ENCODE measurements at places on chromosomes 3 and 15.

- DNase-seq: no peak
These were observed 3.4 kb upstream of the SEMA3B start for GRCh38 chr3:50265571-50265970.

- no peak for DNase-seq
These were observed 46.1 kb downstream of the LRRC3B start for GRCh38 chr3:26668696-26669095.

DNA sequence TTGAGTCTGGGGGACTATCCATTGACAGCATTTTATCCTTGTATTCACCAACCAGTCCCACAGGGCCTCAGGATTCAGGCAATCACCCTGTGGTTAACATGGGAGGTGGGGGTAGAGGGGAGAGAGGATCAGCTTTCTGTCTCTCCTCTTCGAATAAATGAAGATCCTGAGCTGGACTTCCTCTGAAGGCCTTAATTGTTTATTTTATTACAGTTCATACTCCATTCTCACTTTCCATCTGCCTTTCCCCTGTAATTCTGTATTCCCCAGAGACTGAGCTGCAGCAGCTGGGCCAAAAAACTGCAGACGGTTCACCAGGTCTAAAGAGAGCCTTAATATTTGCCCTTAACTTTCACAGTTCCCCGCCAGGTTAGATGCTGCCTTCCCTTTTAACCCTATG, 11.9 kb downstream of the TAGLN3 start:
- no peak for DNase-seq

DNA sequence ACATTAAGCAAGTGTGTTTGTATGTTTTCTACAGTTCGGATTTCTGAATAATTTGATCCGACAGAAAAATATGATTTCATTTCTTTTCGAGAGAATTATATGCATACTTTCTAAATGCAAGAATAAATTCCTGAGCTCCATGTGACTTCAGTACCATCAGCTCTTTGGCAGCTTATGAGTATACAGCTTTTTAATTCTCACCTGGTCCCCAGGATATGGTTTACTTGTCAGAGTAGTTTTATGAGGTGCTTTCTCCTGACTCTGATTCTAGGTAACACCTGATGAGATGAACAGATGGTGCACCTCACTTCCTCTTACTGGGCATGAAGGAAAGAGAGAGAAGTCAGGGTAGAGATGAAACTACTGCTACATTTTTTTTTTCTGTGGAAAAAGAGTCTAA, 3.1 kb downstream of the HGD start:
- DNase-seq: no peak

- DNase-seq: no peak
These were observed 312.3 kb upstream of the CNTN6 start for GRCh38 chr3:780505-780904.

- DNase-seq: peak; percentile 3
These were observed 445.2 kb downstream of the SQOR start for GRCh38 chr15:46080016-46080415.

DNA sequence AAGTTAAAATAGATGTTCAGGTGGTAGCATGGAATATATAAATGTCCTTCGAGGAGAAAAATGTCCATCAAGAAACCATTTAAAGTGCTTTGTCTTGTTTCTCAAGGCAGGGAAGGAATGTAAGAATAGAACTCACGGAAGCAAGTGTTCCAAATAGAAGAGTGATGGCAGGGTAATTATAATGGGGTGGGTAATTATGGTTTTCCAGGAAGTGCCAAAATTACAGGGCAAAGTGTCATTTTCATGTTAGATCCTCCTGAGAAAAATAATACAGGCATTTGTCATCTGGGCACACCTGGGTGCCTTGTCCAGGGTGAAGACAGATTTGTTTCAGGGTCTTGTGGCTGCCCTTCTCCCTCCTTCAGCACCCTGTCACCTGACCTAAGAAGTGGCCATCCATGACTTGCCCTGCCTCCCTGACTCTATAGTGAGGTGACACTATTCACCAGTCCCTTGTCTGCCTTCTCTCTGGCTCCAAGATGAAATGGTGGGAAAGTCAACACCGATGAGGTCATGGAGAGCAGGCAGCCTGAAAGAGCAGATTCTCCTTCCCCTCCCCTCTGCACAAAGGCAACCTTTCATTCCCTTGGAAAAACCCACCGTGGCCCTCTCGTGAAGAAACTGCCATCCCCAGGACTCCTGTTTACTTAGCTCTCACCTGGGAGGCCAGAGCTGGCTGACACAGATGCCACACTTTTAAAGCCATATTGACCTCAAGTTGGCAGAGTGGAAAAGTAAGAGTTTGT, 45.1 kb upstream of the AMOTL2 start:
- DNase-seq: no peak

DNA sequence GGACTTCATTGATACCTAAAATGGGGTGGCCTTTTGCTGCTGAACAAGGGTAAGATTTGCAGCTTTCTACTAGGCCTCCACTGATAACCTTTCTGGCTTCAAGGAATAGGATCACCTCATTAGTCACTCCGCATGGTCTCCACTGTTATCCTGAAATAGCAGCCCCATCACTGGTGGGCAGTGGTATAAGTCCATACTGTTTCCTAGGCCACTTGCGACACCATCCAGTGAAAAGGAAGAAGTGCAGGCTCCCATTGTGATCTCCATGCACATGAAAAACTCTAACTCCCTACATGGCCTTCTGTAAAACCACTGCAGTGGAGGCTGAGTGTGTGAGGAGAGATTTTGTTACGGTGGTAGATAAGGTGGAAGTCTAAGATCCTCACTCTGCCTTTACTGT, 1455.9 kb downstream of the SI start:
- no peak for DNase-seq

DNA sequence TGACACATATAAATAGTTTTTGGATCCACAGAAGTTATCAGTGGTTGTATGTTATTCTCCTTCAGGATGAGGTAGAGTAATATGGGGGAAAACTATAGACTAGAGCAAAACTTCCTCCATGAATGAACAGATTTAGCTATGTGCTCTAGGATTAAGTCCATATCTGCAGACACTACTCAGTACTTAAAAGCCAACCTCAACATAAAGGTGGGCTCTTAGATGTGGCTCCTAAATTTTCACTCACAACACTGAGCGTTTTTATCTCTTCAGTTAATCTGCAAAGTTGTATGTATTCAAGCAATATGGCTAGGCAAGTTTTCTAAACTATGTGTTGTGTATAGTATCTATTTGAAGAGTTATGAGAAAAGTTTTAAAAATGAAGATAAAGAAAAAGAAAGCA, 147.0 kb upstream of the SLITRK3 start:
- no peak for DNase-seq

DNA sequence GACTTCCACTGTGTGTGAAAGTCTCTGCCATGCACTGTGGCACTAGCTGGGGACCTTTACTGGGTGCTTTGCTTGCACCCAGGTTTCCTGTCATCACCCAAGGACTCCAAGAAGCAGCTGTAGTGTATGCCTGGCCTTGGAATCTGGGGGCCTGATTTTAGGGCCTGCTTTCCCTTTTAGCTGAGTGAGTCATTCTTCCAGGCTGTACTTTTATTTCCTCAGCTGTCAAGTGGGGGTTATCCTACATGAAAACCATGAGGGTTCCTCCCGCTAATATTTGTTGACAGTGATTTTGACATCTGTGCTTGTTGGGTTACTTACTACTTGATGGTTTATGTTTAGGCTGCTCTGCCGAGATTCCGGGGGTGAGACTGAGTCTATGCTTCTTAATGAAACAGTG, 18.5 kb downstream of the GORASP1 start:
- no peak for DNase-seq

GRCh38 chr3:116716490-116716889, 6.9 kb downstream of the TUSC7 start:
- no peak for DNase-seq

DNA sequence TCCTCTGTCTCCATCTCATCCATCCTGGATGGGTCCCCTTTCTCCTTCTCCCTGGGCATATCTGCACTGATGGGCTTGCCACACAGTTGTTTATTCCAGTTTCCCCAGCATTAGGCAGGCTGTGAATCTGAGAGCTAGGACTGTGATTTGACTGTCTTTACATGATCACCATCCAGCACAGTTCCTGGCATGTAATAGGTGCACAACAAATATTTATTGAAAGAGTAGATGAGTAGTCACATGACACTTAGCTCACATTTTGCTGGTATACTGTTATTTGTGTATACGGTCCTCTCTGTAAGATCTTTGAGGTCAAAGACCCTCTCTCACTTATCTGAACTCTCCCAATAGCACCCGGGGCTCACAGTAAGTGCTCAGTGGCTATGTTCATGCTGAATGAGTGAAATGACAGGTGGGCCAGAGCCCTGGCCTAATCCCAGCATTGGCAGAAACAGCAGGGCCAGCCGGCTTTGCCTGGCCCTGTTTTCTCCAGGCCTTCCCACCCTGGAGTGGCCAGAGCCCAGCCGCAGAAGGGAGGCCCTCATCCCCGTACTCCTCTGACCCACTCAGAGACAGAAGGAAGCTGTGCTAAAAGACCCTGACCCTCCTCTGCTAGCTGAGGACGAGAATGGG, 16.2 kb upstream of the BAHD1 start:
- no peak for DNase-seq

- no peak for DNase-seq
These were observed 532.8 kb upstream of the TGFBR2 start for GRCh38 chr3:30073622-30074021.

DNA sequence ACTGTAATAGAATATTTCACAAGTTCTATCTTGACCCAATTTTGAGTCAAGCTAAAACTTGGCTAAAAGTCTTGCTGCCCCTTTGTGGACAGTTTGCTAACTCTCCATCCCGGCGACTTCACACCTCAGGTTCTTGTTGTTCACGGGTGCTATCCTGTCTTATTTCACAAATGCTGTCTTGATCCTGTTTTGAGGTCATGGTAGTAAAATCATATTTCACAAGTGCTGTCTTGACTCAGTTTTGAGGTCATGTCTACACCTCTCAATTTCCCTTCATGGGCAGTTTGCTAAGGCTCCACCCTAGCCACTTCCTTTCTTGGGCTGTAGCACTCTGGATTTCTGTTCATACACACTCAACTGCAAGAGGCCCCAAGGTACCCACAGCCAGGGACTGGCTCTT, 45.0 kb upstream of the GK5 start:
- DNase-seq: no peak

DNA sequence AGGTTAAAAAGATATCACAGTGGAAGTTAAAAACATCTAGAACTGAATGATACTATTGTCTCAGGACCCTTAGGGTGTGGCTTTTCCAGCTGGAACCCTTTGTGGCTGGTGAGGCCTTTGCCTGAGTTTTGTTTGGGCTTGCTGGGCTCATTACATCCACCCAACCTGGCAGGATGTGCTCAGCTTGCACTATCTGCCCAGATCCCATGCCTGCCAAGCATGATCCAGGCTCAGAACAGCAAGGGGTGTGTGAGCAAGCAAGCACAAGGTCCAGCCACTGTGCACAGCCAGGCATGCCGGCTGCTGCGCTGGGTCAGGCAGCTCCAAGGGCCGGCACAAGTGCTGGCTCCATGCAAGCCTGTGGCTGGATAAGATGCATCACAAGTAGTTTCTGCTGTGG, 512.7 kb upstream of the CDIN1 start:
- no peak for DNase-seq

- DNase-seq: no peak
These were observed 427.2 kb upstream of the CBLB start for GRCh38 chr3:106296062-106296461.

DNA sequence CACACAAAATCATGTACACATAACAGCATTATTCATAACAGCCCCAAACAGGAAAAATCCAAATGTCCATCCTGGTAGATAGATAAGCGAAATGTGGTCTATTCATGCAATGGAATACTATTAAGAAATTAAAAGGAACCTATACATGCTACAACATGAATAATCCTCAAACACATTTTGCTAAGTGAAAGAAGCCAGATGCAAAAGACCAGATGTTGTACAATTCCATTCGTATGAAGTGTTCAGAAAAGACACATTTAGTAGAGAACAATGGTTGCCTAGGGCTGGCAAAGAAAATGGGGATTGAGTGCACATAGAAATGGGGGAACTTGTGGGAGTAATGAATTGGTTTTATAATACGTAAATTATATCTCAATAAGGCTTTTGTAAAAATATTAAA, 182.3 kb downstream of the EBLN2 start:
- DNase-seq: no peak

DNA sequence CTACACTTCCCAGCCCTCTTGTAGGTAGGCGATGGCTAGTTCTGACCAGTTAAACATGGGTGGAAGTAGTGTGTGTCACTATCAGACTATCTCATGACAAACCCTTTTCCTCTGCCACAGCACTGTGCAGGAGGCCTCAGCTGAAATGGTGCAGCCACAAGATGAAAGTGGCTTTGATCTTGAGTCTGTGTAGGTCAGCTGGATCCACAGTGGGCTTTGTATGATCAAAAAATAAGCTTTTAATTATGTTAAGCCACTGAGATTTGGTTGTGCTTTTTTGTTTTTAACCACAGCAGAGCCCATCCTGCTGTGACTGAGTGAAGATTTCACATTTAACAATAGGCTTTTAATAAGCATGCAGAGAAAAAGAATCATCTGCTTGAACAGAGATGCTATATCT, 19.7 kb downstream of the RCN2 start:
- DNase-seq: no peak

DNA sequence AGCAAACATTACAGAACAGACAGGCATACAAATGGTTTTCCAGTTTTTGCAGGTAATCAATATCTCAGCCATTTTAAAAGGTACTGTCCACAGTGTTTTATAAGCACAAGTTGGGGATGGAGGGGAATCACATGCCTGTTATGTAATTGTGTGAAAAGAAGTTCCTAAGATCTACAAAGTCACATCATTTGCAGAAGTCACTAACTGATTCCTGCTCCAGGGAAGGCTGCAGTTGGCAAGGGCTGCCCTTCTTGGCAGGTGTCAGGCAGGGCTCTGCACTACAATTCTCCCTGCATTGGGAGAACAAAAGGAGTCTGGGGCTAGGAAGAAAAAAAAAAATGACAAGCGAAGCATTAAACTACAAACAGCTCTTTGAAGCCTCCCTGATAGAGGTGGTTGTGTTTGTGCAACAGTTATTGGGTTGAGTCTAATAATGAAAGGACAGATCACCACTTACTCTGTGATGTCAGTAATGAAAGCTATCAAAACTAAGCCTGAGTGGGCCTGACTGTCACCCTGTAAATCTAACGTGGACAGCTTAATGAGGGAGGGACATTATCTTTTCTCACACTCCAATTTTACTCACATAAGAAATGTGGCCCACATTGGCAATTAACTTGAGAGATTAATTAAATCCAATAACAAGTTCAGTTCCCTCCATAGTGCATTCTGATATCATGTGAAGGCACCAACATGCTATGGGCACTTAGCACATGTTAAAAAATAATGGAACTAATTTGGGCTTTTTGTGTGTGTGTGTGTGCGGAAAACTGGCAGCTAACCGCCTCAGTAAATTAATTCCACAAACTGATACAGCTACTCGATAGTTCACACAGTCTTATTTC, 242.9 kb downstream of the FHIT start:
- DNase-seq: no peak

DNA sequence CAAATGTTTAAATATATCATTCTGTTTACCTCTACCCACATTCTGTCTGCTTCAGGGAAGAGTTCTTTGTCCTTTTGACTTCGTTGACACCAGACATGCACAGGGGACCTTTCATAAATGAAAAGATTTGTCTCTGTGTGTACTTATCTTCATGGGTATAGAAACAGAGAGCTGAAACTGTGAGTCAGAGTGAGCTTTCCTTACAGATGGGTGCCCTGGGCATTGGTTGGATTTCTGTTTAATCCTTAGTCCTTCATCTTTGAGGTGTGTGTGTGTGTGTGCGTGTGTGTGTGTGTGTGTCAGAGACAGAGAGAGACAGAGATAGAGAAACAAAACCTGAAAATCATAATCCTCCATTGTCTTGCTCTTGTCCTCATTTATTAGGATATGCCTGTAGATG, 517.4 kb downstream of the TUSC7 start:
- no peak for DNase-seq
